T-helper 1 cell (primary cell): ENCODE measurements at places on chromosomes 2 and 18.
A peak's percentile ranks its signal among the peaks of the same experiment; 100 is the strongest.

DNA sequence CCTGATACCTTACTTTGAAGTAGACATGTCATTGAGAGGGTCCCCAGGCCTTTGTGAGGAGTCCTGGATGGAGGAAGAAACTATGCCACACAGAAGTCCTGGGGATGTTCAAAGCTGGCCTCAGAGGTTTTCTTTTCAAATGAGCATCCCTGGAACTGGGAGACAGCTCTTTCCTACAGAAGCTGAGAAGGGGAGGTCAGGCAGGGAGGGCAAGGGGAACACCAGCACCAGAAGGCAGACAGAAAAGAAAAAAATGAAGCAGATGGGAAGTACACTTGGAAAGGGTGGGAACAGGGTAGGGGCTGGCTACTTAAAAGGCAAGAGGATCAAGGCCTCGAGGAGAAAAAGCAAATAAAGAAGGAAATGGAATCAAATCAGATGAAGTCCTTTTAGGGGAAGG lies 120.0 kb downstream of the FMNL2 start:
- no peak for DNase-seq

DNA sequence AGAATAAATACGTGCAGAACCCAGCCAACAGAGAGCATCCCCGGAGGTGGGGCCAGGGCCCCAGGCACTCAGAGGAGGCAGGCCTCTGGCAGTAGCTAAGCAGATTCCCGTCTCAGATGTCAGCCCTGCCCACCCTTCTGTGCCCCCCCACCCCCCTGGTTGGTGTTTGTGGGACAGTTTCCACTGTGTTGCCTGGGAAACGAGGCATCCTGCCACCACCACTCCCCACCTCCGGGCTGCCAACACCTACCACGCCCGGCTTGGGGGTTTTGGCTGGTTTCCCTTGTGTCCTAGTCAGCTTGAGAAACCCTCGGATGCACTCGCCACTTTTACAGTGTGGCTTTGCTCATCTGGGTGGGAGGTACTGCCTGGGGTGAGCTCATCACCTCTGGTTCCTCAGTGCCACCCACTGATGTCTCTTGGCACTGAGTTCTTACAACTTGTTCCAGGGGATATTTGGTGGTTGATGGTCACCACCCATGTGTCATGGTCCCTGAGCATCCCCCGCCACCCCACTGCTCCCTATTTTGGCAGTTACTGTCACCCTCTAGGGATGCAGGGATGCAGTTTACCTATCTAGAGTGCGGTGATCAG lies 72.4 kb upstream of the YWHAQ start:
- peak; percentile 78 for DNase-seq

GRCh38 chr2:145413261-145414030 lies 893.5 kb upstream of the ZEB2 start:
- DNase-seq = no peak

GRCh38 chr2:5913711-5914395 lies 221.7 kb downstream of the SOX11 start:
- DNase-seq = no peak

DNA sequence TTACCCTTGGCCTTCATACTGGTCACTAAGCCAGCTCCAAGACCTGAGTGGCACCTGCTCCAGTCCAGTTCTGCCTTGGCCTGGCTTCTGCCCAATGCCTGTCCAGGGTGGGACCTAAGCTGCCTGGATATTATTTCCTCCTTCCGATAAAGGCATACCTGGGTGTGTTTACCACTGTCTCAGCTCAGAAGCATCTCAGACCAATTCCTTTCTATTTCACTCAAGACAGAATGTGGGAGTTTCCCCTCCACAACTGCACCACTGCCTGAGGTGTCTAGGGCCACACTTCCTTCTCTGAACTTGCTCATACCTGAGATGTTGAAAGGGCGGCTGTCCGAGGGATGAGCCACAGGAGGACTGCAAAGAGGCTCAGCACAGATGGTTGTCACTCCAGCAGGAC lies 18.4 kb upstream of the CAB39 start:
- DNase-seq = no peak

- no peak for DNase-seq
Measured at GRCh38 chr2:164967361-164967760, 12.0 kb upstream of the SLC38A11 start.

DNA sequence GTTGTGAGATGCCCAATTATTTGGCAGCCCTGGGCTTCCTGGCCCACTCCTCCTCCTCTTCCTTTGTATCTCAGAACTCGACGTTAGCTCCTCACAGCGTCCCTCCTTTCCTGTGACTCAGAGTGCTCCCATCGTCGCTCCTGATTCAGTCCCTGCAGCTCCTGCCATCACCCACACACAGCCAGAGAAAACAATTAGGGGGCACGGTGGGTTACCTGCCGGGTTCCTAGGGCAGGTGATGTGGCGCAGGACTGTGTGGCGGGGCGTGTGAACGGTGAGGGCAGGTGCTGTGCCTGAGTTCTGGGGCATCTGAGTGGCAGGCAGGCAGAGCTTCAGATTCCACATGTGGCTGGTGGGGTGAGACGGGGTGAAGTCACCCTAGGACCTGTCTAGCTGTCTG lies 42.6 kb downstream of the GLI2 start:
- no peak for DNase-seq

GRCh38 chr18:24259869-24260641 lies 121.2 kb downstream of the CABYR start:
- no peak for DNase-seq

GRCh38 chr2:191682126-191682525 lies 4.2 kb downstream of the NABP1 start:
- DNase-seq = no peak

DNA sequence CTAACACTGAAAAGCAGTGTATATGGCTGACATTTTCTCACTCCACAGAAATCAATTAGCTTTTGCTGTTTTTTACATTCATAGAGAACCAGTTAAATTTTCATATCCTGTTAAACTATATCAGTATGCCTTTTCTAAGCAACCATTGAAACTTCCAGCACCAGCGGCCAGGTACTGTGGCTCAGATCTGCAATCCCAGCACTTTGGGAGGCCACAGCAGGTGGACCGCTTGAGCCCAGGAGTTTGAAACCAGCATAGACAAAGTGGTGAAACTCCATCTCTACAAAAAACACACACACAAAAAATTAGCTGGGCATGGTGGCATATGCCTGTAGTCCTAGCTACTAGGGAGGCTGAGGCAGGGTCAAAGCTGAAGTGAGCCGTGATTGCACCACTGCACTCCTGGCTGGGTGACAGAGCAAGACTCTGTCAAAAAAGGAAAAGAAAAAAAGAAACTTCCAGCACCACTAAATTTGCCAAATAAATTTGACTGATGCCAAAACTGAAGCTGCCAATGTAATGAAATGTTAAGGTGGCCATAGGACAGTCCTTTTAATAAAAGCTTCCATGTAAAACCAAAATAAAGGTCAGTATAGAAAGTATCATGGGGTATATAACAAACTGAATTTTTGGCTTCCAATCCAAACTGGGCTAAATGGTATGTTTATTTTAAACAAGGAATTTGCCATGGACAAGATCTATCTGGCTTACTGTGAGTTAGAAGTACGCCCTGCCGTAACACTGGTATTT lies 3.5 kb downstream of the SFT2D3 start:
- DNase-seq = no peak

DNA sequence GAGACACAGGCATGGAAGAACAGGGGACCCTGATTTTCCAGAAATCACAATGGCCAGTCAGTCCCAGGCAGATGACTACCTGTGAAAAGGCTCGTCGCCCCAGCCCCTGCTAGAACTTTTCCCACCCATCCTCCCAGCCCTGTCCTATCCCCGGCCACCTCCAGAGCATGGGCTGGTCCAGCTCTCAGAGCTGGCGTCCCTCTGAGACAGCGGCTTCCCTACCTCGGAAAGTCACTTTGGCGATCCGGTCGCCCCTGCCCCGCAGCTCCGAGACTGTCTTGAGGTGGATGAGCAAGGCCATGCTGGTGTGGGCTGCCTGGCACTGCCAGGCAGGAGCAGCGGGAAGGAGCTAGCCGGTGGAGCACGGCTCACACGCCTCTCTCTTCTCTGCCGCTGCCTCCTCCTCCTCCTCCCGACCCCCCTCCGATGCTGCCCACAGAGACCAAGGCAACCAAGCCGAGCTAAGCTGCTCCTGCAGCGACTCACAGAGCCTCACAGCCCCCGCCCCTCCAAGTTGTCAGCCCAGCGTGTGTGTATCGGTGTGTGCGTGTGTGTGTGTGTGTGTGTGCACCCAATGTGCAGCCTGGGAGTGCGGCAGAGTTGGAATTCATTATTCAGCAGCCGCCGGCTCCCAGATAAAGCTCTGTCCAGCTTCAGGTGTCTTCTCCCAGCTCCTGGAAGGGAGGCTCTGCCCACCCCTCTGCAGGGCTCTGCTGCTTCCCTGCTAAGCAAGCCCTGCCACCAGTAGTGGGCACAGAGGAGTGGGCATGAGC lies 80.5 kb upstream of the OTOF start:
- DNase-seq = no peak

DNA sequence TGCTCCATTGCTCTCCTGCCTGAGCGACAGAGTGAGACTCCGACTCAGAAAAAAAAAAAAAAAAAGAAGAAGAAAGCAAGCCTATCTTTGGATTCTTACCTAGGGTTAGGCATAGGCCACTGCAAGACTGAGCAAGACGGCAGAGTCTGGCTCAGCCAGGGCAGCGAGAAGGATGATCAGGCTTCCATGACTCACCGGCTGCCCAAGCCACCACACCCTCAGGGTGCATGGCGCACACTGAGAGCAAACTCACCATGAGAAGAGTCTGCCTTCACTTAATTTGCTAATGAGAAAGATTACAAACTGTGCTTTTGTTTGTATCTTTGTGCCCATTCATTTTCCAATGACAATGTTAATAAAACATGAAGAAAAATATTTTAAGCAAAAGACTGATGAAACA lies 8.2 kb downstream of the FAM110C start:
- no peak for DNase-seq

GRCh38 chr2:150732064-150732463 lies 244.6 kb upstream of the RND3 start:
- no peak for DNase-seq

- DNase-seq = no peak
Measured at GRCh38 chr2:44086629-44087028, 82.0 kb upstream of the PPM1B start.

DNA sequence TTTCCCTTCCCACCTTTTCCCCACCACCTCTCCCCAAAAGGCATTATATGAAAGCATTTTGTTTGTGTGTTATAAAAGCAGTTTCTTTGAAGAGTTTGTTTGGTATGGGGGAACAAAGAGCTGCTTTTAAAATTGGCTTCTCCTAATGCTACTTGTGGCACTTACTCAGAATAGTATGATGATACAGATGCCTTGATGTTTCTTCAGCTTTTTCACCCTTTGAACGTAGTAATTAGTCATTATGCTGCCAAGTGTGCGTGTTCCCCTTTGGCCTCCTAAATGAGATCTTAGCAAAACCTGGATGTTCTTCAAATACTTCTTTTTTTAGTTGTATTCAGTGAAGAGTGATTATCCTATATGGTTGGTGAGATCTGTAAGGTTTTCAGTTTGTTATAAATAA lies 183.4 kb downstream of the PTGR3 start:
- no peak for DNase-seq
